ENCODE measurements at places on chromosomes 12 and 14.

DNA sequence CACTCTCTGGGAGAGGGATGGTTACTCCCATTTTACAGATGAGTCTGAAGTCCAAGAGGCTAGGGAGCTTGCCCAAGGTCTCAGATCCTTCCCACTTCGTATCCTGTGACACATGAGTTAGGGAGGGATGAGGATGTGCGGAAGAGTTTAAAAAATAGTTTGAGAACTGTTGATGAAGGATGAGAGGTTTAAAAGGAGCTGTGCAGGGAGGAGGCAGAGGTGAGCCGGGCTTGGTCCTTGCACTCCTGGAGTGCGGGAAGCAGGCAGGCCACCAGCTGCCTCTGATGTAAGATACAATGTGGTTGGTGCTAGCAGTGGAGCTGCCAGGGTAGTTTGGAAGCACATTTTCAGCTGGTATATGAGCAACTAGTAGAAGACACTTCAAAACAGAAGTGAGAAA lies 46.5 kb downstream of the TSPAN9 start:
- peak; percentile 14 for DNase-seq

DNA sequence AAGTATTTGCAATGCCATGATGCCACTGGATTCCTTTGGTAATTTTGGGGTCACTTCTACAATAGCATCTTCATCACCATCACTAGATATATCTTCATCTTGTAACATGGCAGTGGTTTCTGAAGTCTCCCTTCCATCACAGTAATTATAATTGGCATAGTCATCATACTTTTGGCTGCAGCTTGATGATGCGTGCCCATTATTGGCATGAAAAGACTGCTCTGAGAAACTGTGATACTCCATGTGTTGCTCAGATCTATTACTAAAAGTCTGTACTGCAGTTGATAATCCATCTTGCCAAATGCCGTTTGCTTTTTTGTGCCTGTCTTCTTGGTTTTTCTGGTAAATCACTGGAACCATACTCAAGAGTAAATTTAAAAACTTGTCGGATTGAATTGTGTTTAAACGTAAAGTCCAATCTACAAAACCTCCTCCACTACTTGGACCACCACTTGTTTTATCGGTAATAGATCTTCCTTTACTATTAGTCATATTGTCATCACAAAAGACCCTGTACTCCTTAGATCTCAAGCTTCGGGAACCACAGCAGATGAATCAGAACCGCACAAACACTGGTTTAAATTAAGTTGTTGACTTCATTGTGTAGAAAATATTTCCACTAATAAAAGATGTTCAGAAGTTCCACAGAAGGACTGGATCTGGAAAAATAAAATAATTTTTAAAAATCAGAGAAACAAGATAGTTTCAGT lies 29.9 kb downstream of the SLC41A2 start:
- DNase-seq: no peak

- DNase-seq: peak; percentile 57
Observed at GRCh38 chr12:121800694-121801594, 2.9 kb upstream of the SETD1B start.

- DNase-seq: no peak
Observed at GRCh38 chr14:24725311-24725710, 91.3 kb upstream of the GZMB start.

- no peak for DNase-seq
Observed at GRCh38 chr12:127888943-127889719, 377.8 kb upstream of the TMEM132C start.

DNA sequence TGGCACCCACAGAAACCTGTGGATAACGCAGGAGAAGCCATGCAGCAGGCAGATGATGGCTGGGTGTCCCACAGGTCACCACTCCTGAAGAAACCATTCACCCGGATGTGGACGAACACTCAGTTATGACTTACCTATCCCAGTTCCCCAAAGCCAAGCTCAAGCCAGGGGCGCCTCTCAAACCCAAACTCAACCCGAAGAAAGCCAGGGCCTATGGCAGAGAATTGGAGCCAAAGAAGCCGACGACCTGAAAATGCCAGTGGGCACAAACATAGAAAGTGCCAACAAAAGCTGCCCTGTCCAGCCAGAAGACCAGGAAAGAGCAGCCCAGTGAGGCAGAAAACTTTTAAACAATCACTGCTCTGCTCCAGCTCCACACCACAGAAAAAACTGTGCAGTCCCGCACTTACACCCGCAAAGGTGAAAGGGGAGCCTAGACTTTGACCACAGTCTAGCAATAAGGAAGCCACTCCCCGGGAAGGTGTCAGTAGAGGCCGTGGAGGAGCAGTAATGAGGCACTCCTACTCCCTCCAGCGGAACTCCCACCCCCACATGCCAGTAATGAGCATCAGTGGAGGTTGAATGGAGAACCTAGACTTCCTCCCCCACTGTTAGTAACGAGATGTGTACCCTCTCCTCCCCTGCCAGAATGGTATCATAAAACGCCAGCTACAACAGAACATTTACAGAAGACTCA lies 6.0 kb upstream of the ACVRL1 start:
- DNase-seq: no peak

DNA sequence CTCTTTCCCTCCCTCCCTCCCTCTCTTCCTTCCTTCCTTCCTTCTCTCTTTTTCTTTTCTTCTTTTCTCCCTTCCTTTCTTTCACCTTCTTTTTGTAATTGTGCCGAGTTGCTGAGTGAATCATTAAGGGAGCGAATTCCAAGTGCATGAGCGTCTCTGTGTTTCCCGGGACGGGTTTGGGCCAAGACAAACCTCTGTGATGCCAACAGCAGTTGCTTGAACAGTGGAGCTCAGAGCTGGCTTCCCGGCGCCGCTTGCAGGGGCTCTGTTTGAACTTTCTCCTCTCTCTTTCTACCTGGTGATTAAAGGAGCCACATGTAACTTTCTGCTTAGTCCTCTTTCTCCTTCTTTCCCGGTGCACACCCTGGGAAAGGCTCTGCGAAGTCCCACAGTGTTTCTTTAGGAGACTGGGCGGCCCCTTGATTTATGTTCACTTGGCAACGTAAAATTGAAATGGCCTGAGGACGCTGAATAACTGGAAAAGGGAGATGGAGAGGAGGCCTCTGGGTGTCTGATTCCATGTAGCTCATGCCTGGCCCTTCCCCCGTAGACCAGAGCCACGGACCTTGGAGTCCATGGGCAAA lies 33.7 kb upstream of the MAP1LC3B2 start:
- peak; percentile 86 for DNase-seq

- no peak for DNase-seq
Observed at GRCh38 chr12:91189516-91189915, 6.9 kb upstream of the DCN start.

GRCh38 chr12:113347107-113347506 lies 11.3 kb upstream of the PLBD2 start:
- no peak for DNase-seq

Data from RCC 7860 (cell line).